CD4-positive, alpha-beta T cell treated with Interleukin-21 for 1 hour (primary cell): ENCODE measurements at places on chromosomes 6 and 20.

- DNase-seq = no peak
These were observed 2.9 kb downstream of the FRK start for GRCh38 chr6:116057766-116058165.

GRCh38 chr20:63459070-63459380 is 13.4 kb downstream of the KCNQ2 start:
- DNase-seq = no peak

- DNase-seq = no peak
These were observed 26.7 kb upstream of the NNAT start for GRCh38 chr20:37494301-37494700.

DNA sequence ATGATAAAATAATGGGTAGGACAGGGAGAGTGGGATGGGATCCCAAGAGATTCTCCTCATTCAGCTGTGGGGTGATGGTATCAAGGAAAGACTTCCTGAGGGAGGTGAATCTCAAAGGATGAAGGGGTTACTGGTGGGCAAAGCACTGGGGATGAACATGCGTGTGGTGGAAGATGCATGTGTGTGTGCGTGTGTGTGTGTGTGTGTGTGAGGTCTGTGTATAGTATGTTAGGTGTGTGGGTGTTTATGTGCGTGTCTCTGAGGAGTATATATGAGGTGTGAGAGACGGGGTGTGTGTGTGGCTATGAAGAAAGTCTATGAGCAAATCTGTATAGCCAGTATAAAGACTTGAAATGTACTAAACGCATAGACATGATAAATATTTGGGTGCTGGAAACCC is 220.0 kb upstream of the MYLIP start:
- no peak for DNase-seq

GRCh38 chr6:36968266-36968977 is 13.9 kb downstream of the PI16 start:
- no peak for DNase-seq

- DNase-seq = no peak
These were observed 91.5 kb downstream of the RIMS1 start for GRCh38 chr6:71977884-71978283.
